ENCODE measurements at places on chromosomes 7 and 10.

- no peak for DNase-seq
Observed at GRCh38 chr7:139648941-139649425, 125.5 kb downstream of the CLEC2L start.

DNA sequence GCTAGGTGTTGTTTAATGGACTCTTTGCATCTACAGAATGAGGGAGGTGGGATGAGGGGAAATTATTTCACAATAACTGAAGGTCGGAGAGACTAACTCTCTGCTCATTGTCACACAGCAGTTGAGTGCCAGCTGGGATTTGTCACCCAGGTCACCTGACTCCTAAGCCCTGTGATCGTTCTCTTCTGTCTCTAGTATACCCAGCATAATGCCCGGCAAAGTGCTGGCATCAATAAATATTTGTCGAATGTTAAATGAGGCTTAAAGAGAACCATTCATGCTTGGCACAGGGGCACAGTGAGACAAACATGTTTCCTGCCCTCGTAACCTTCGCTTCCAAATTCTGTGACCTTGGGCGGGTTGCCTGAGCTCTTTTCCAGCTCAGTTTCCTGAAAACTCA is 70.8 kb downstream of the TCF7L2 start:
- no peak for DNase-seq

DNA sequence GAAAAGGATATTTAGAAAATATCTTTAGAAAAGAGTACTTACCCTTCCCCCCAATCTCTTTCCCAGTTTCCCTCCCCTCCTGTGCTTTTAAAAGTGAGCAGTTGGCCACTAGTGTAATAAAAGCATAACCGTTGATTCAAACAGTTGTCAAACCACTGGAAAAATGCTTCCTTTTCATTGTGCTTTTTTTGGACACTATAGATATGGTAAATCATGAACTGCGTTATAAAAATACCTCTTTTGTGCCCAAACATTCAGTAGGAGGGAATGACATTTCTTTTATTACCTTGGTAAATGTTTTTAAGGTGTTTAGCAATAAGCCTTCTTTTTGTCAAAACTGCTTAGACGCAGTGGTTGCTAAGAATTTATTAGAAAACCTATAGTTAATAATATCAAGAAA is 232.4 kb downstream of the SLC25A13 start:
- DNase-seq: no peak

DNA sequence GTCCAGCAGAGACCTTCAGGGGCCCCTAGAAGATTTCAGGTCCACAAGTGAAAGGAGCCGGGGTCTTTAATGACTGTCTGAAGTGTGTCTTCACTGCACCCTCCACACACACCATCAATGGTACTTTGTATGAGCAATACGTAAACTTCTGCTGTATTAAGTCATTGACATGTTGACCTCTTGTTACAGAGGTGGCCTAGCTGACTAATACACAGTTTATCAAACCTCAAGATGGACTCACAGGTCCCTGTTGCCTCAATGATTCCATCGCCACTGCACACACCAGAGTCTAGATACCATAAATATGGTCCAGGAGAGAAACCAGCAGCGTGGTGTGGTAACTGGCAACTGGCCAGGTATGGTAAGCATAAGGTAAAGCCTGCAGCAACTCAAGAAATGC is 19.5 kb downstream of the KCNMA1 start:
- DNase-seq: no peak

DNA sequence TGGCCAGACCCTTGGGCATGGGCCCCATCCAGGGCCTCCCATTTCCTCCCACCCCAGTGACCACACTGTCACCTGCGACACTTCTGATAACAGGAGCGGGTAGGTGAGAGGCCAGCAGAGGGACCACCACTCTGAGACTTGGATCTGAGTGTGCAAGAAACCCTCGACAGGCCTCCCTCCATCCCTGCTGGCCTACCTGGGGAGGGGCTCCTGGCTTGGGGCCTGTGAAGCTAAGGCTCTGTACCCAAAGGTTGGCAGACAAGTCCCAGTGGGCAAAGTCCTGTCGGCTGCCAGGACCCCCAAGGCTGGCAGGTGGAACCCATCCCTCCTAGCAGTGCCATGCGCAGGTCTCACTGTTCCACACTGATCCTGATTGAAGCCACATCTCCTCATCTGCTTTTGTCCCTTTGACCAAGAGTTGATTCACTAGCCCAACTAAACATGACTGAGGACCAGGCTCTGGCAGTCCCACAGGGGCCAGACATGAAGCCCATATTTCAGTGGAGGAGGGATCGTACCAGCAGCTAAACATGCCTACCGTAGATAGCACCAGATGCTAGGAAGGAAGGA is 1.2 kb upstream of the PGAM2 start:
- no peak for DNase-seq

- DNase-seq: no peak
Observed at GRCh38 chr7:12458520-12459131, 55.0 kb upstream of the VWDE start.

DNA sequence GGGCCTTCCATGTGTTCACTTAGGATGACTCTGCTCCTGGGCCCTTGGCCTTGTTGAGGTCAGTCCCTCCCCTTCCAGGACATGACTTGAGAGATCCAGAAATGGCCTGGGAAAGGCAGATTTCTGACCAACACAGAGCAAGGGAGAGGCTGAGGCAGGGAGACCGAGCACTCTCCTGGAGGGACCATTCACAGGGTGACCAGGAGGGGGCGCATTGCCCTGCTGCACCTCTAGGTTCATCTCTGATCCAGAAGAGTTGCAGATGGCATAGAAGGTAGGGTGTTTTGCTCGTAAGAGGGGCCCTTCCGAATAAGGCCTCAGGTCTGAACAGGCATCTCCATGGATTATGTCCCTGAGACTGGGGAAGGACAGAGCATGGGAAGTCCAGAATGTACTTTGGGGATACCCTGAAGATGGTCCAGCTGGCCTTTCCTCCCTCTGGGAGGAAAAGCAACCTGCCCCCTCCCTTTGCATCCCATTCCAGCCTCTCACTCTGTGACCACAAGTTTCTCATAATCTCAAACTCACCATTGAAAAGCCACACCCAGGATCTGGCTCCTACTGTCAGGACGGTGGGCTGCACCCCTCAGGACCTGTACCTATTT is 6.6 kb downstream of the DMBT1 start:
- DNase-seq: peak; percentile 34

DNA sequence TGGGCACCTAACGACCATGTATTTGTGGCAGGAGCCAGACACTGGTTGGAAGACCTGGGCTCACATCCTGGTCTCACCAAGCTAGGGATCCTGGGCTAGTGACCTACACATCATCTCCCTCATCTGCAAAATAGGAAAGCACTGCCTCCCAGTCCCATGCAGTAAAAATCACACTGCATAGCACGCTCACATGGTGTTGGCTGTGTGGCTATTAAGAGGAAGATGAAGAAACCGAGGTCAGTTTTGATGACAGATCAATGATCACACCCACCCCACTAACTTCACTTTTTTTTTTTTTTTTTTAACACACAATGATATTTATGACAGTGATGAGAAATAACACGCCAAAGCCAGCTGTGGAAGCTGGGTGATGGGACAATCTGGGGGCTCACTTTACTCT is 146.5 kb downstream of the RNF216 start:
- DNase-seq: no peak

GRCh38 chr7:156609010-156609877 is 31.3 kb upstream of the RNF32 start:
- no peak for DNase-seq

DNA sequence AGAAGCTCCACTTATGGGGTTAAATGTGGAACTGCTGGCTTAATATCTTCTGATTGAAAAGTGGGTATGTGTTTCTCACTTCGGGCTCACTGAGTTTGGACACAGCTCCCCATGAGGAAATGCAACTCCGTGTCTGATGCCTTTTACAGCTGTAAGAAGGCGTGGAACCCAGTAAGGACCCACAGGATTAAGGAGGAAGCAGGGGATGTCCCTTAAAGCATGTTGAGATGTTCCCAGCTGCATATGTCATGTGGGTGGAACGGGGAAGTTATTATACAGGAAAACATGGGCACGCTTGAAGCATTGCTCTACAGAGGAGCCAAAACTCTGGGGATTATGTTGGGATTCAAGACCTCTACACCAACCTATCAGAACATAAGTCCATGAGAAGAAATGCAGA is 224.4 kb downstream of the NEBL start:
- no peak for DNase-seq

GRCh38 chr10:89738551-89739209 is 37.3 kb downstream of the KIF20B start:
- no peak for DNase-seq

- no peak for DNase-seq
Observed at GRCh38 chr10:31947144-31947926, 18.7 kb upstream of the ARHGAP12 start.

GRCh38 chr7:111730476-111731300 is 168.4 kb upstream of the IMMP2L start:
- no peak for DNase-seq

GRCh38 chr10:7408291-7409044 is 2.4 kb downstream of the SFMBT2 start:
- DNase-seq: peak; percentile 49

- no peak for DNase-seq
Observed at GRCh38 chr7:22601812-22602565, 102.0 kb upstream of the STEAP1B start.

- DNase-seq: peak; percentile 59
Observed at GRCh38 chr10:11145495-11145855, 127.8 kb downstream of the CELF2 start.

GRCh38 chr10:62655337-62655994 is 149.1 kb upstream of the ADO start:
- peak; percentile 50 for DNase-seq

DNA sequence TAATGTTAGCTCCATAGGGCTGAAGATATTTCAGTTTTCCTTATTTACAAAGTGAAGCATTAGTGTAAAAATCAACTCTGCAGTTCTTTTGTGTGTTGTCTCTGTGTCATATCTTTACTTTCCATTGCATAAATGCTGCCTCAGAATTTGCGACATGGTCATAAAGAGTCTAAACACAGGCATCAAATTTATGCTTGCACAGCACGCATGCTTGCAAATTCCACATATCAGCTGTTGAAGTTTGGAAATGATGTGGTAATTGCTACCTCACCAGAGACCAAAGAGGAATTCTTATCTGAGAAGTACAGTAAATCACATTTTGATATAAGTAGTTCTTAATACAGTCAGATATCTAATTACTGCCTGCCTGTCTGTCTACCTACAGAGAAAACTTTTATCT is 348.2 kb upstream of the GRM3 start:
- no peak for DNase-seq

DNA sequence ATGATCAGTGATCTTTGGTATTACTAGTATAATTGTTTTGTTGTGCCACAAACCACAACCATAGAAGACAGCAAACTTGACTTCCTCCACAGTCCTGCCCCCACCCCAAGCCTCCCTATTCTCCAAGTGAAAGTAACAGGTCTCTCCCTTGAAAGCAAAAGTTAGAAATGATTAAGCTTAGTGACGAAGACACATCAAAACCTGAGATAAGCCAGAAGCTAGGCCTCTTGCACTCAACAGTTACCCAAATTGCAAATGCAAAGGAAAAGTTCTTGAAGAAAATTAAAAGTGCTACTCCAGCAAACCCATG is 7.5 kb downstream of the SAR1A start:
- DNase-seq: peak; percentile 70

GRCh38 chr10:47042780-47043750 is 131.8 kb downstream of the PTPN20 start:
- no peak for DNase-seq

DNA sequence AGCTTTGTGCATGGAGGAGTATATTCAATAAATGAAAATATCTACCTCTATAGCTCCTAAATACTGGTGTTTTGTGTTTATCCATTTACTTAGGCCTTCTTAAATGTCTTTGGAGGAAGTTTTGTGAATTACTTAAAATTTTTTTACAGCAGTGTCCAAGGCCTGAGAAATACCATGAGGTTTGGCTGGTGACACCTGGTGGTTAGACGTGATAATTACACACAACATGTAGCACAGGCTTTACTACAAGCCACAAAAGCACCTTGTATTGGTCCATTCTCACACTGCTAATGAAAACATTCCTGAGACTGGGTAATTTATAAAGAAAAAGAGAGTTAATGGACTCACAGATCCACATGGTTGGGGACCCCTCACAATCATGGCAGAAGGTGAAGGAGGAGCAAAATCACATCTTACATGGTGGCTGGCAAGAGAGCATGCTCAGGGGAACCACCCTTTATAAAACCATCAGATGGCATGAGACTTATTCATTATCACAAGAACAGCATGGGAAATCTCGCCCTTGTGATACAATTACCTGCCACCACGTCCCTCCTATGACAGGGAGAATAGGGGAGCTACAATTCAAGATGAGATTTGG is 20.6 kb downstream of the HYAL4 start:
- peak; percentile 15 for DNase-seq

DNA sequence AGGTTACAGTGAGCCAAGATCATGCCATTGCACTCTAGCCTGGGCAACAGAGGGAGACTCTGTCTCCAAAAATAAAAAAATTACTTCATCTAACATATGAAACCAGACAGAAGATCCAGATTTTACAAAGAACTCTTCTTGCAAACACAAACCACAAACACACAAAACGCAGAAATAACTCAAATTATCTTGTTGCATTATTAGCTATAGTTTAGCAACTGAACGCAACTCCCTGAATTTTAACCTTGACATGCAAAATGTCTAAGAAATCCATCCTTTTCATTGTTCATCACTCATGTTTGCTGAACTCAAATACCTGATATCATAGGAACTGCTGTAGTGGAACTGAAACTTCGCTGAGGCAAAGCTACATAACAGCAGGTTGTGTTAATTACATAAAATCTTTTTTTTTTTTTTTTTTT is 64.1 kb downstream of the MICU1 start:
- DNase-seq: no peak

DNA sequence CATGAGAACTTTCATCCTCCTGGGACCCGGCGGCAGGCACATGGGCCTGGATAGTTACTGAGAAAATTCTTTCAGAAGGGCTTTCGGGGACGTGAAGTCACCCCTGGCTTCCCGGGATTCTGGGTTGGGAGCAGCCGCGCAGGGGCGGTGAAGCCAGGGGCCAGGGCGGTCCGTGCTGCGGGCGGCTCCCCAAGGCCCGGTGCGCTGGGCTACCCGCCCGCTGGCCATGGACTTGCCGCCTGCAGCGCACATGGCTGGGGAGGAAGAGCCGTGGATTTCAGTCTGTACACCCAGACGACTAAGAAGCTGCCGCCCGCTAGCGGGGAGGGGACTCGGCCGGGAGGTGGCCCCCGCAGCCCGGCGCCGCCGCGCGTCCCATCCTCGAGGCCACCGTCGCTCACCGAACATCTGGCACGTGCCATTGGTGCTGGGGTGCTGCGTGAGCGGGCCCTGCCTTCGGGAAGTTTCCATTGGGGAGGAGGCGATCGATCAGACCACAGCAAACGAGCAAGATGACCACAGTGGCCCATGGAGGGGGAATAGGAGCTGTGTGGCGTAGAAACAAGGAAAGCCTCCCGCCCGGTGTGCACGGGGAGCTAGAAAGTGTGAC is 64.5 kb downstream of the TMEM209 start:
- DNase-seq: no peak

All from activated naive CD4-positive, alpha-beta T cell treated with Interleukin-2 at 50 U/mL for 16 hours (primary cell).